ENCODE measurements at places on chromosomes 6 and 20. TPM values are rescaled to one million over a fixed set of nuclear protein-coding genes. Genes with fewer than 3 reads are reported as not detected.

- peaks cover 18% of the 10 kb centered on the region for H3K36me3 ChIP-seq
- H3K27ac ChIP-seq, result no peak overlapping the region
- H3K4me1 ChIP-seq, result peaks cover 37% of the 10 kb centered on the region
Measured at GRCh38 chr6:116105247-116105646, 4.6 kb downstream of the NT5DC1 start.

- H3K27me3 ChIP-seq, result no peaks in the 10 kb centered on the region
- no peak overlapping the region for H3K4me3 ChIP-seq
- no peak overlapping the region for H3K27ac ChIP-seq
- no peak for DNase-seq
- H3K36me3 ChIP-seq, result no peaks in the 10 kb centered on the region
Measured at GRCh38 chr6:13479971-13480434, 7.4 kb downstream of the GFOD1 start.

The CYP24A1 gene
- total RNA-seq, result not detected

The EMILIN3 gene
- not detected for total RNA-seq

The ARMC2 gene
- 10.2 TPM for total RNA-seq

- no peak for DNase-seq
- peaks cover 53% of the 10 kb centered on the region for H3K4me1 ChIP-seq
- H3K36me3 ChIP-seq, result peaks cover 3% of the 10 kb centered on the region
Measured at GRCh38 chr20:21101932-21102575, 4.1 kb downstream of the LINC00237 start.

DNA sequence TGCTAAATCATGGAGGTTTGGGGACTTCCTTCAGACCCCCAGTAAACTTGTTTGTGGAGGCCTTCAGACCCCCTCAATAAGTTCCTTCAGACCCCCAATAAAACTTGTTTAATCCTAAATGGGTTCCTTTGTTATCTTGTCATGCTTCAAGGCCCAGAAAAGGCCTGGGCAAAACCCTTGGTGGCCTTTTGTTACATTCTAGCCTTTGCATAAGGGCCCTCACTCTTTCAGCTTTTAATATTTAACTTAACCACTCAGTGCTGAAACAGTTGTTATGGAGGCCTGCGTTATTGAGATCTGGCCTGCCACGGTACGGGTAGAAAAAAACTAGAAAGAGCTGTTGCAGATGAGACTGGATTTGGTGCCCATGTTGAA lies 4.3 kb upstream of the DYNLRB1 start:
- peaks cover 18% of the 10 kb centered on the region for H3K36me3 ChIP-seq
- no peak for DNase-seq
- H3K4me3 ChIP-seq, result no peak overlapping the region
- H3K4me1 ChIP-seq, result peaks cover 14% of the 10 kb centered on the region
- no peak overlapping the region for H3K27ac ChIP-seq

- H3K27ac ChIP-seq, result no peak overlapping the region
- H3K4me1 ChIP-seq, result no peaks in the 10 kb centered on the region
Measured at GRCh38 chr20:44109951-44110361, 77.0 kb downstream of the JPH2 start.

Data from activated CD4-positive, alpha-beta T cell treated with anti-CD3 and anti-CD28 coated beads, Interleukin-2, amount 10 ng/mL, durations not matched to agents 7 days and 5 days (primary cell).